ENCODE measurements at places on chromosomes 5 and 9. TPM values are rescaled to one million over a fixed set of nuclear protein-coding genes. Genes with fewer than 3 reads are reported as not detected.

Gene INSYN2B
- polyA plus RNA-seq = 10.6 TPM

DNA sequence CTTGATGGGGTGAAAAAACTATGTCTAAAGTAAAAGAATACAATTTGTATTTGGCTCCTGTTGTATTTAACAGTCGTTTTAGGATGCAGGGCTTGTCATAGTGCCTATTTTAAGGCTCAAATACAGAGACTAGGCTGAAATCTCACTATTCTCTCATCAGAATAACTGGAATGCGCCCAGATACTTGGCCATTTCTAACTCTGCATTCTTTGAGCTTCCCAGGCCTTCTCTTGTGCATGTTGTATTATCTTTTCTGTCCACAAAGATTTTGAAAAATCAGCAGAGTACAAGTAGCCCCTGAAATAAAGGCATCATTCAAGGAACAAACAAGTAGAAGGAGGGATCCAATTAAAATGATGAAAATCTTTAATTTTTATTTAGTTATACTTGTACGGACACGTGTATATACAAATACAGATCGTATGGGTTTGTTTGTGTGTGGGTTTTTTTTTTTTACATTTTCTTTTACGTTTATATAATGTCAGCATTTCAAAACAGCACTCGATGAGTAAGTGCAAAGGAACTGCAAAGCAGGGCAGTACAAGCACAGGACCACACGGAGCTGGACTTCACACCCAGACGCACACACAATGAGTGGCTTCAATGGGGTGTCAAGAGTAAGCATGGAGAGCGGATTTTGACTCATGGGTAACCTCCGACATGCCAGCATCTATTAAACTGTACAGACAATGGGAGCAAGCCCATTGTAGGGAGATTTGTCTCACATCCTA is 294.0 kb downstream of the EFNA5 start:
- no peak overlapping the region for H3K27ac ChIP-seq
- no peak for DNase-seq
- peaks cover 24% of the 10 kb centered on the region for H3K27me3 ChIP-seq

DNA sequence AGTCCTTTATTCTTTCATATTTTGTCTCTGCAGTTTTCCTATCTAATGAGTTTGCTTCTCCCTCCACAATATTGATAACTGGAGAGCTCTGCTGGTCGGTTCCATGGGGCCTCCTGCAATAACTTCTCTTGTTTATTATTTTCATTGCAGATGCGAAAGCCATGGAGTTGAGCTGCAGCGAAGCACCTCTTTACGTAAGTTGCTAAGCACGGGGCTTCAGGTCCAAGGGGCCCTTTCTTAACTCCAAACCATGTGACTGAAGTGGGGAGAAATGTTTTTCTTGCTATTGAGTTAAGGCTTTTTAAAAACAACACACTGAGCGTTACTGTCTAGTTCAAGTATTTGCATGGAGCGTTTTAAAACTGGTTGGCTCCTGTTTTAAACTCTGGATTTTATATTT is 58.7 kb downstream of the ARHGEF28 start:
- no peak for DNase-seq
- no peaks in the 10 kb centered on the region for H3K36me3 ChIP-seq
- no peaks in the 10 kb centered on the region for H3K27me3 ChIP-seq
- no peak overlapping the region for H3K27ac ChIP-seq

DNA sequence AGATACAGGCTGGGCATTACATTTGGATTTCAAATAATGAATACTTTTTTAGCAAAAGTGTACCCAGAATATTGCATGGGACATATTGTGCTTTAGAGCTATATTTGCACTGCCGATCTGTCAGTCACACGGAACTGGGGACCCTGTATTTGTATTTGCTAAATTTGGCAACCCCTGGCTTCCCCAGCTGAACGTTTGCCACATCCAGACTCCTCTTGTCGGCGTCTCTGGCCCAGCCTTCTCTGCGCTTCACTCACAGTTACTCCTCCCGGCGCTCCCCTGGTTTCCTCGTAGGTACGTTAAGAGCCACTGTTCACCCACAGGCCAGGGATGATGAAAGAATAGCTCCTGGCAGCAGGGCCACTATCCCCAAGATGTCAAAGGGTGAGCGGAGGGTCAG is 58.7 kb downstream of the NSUN2 start:
- no peak overlapping the region for H3K4me3 ChIP-seq
- H3K4me1 ChIP-seq = no peaks in the 10 kb centered on the region
- DNase-seq = no peak
- H3K27me3 ChIP-seq = peaks cover 20% of the 10 kb centered on the region
- H3K27ac ChIP-seq = no peak overlapping the region

DNA sequence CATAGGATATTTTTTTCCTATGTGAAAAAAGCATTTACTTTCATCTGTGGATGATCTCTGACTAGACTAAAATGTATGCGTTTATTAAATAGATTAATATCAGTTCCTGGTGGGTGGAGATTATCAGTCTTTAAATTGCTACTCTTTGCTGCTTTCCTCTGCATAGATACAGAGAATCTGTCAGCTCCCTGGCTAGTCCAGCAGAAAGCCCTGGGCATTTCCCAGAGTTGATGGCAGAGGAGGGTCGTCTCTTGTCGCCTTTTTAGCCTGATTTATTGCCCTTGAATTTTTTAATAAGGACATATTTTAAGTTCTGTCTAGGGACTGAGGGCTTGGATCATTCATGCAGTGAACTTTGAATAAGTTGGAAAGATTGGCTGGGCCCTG is 165.5 kb downstream of the CD180 start:
- DNase-seq = no peak
- H3K27ac ChIP-seq = peak overlapping the region; percentile 59
- no peak overlapping the region for H3K4me3 ChIP-seq
- H3K36me3 ChIP-seq = no peaks in the 10 kb centered on the region
- no peaks in the 10 kb centered on the region for H3K27me3 ChIP-seq

- H3K4me3 ChIP-seq = no peak overlapping the region
- H3K27me3 ChIP-seq = no peaks in the 10 kb centered on the region
- no peak for DNase-seq
- H3K36me3 ChIP-seq = no peaks in the 10 kb centered on the region
Observed at GRCh38 chr5:171455522-171455921, 36.1 kb downstream of the FGF18 start.

- no peak for DNase-seq
- H3K27ac ChIP-seq = no peak overlapping the region
- no peaks in the 10 kb centered on the region for H3K36me3 ChIP-seq
Observed at GRCh38 chr5:79135790-79136553, 24.4 kb downstream of the BHMT start.

GRCh38 chr5:111337688-111338087 is 113.5 kb downstream of the CAMK4 start:
- H3K27ac ChIP-seq = no peak overlapping the region
- H3K4me3 ChIP-seq = no peak overlapping the region
- H3K36me3 ChIP-seq = no peaks in the 10 kb centered on the region
- H3K27me3 ChIP-seq = no peaks in the 10 kb centered on the region

DNA sequence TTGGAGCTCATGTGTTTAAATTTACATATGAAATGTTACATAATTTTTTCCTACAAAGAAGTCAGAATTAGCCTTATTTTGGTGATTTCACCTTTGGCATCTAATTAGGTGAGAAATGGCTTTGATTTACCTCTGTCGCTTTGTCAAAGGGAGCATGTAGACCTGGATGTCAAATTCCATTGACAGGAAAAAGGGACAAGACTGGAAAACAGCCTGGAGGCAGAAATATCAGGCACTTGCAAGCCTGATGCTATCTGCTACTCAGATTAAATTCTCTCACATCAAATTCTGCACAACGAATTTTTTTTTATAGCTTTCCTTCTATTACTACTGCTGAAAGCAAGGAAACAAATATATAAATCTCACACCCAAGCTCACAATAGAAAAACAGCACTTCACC is 54.1 kb upstream of the CTNND2 start:
- H3K4me1 ChIP-seq = no peaks in the 10 kb centered on the region
- H3K4me3 ChIP-seq = no peak overlapping the region
- H3K27ac ChIP-seq = no peak overlapping the region
- no peaks in the 10 kb centered on the region for H3K36me3 ChIP-seq
- H3K27me3 ChIP-seq = no peaks in the 10 kb centered on the region

- H3K4me3 ChIP-seq = no peak overlapping the region
- H3K27me3 ChIP-seq = no peaks in the 10 kb centered on the region
- DNase-seq = no peak
Observed at GRCh38 chr9:133044661-133045060, 13.9 kb downstream of the GTF3C5 start.

GRCh38 chr9:93467062-93467416 is 13.7 kb upstream of the FAM120AOS start:
- peaks cover 27% of the 10 kb centered on the region for H3K4me1 ChIP-seq
- no peaks in the 10 kb centered on the region for H3K27me3 ChIP-seq
- H3K27ac ChIP-seq = no peak overlapping the region
- H3K4me3 ChIP-seq = no peak overlapping the region
- no peak for DNase-seq

- H3K27ac ChIP-seq = no peak overlapping the region
- DNase-seq = no peak
- no peaks in the 10 kb centered on the region for H3K36me3 ChIP-seq
- no peaks in the 10 kb centered on the region for H3K4me1 ChIP-seq
- peaks cover 57% of the 10 kb centered on the region for H3K27me3 ChIP-seq
- H3K4me3 ChIP-seq = no peak overlapping the region
Observed at GRCh38 chr5:114360816-114361723, 800 bp upstream of the KCNN2 start.

GRCh38 chr5:157303667-157304327 is 37.9 kb downstream of the CYFIP2 start:
- H3K4me1 ChIP-seq = peaks cover 5% of the 10 kb centered on the region
- H3K27me3 ChIP-seq = no peaks in the 10 kb centered on the region
- no peak overlapping the region for H3K27ac ChIP-seq
- no peak for DNase-seq

All from GM23248 (cell line).